Mesenchymal stem cell (in vitro differentiated cells and primary cell): ENCODE measurements at places on chromosomes 5 and 9.

DNA sequence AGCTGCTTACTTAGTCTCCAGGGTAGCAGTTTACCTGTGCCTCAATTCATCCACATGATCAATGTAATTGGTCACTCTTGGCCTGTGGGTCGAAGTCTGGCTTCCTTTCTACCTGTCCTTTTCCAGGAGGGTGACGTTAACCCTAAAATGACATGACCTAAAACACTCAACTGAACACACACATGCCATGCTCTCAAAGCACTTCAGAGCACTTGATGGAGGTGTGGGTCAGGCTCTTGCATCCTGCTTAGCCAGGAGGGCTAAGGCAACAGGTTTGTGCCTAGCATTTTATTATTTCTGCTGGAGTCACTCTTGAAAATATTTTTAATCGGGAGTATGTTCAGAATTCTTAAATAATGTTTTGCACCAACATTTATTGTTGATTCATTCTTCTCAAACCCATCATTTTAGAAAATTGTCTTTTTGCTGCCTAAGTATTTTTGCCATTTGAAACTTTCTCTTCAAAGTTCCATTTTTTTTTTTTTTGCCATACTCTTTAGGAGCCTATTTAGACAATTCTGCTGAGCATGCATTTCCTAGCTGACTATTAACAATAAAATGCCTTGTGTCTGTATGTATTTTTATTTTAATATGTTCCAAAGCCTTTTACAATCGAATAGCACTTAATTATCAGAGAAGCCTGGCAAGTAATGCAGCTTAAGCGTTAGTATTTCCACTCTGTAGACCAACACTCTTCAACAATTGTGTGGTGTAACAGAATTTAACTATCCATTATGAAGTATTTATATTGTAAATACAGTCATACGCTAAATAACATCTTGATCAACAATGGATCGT is 59.1 kb downstream of the ATP10B start:
- H3K36me3 ChIP-seq = no peaks in the 10 kb centered on the region
- DNase-seq = no peak
- no peaks in the 10 kb centered on the region for H3K4me1 ChIP-seq
- no peaks in the 10 kb centered on the region for H3K27me3 ChIP-seq

DNA sequence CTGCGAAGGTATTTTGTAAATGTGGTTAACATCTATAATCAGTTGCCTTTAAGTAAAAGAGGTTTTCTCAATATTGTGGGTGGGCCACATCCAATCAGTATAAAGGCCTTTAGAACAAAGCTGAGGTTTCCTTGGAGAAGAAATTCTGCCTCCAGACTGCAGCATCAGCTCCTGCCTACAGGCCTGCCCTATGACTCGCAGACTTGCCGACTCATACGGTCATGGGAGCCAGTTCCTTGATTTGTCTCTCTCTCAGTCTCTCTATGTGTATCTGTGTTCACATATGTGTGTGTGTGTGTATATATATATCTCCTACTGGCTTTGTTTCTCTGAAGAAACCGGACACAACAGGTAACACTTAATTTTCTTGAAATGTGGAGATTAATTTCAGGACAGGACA is 45.3 kb downstream of the SLC36A1 start:
- H3K4me3 ChIP-seq = no peak overlapping the region
- no peaks in the 10 kb centered on the region for H3K27me3 ChIP-seq
- no peak overlapping the region for H3K27ac ChIP-seq
- no peaks in the 10 kb centered on the region for H3K4me1 ChIP-seq
- DNase-seq = peak; percentile 66
- peaks cover 42% of the 10 kb centered on the region for H3K36me3 ChIP-seq

GRCh38 chr5:149210225-149210624 is 61.4 kb upstream of the AFAP1L1 start:
- no peaks in the 10 kb centered on the region for H3K27me3 ChIP-seq
- peaks cover 54% of the 10 kb centered on the region for H3K36me3 ChIP-seq

GRCh38 chr5:79077680-79078365 is 8.3 kb downstream of the BHMT2 start:
- H3K27ac ChIP-seq = no peak overlapping the region
- peak; percentile 19 for DNase-seq
- H3K4me1 ChIP-seq = peaks cover 2% of the 10 kb centered on the region
- H3K36me3 ChIP-seq = peaks cover 10% of the 10 kb centered on the region
- no peaks in the 10 kb centered on the region for H3K27me3 ChIP-seq
